ENCODE measurements at places on chromosomes 12 and 14. TPM values are rescaled to one million over a fixed set of nuclear protein-coding genes. Genes with fewer than 3 reads are reported as not detected.

The SMARCC2 gene
- 86.8 TPM for total RNA-seq

The GZMH gene
- total RNA-seq: not detected

The PELI2 gene
- 15.6 TPM for total RNA-seq

The NPAS3 gene
- total RNA-seq: 15.2 TPM

The PTPRO gene
- 15.3 TPM for total RNA-seq

DNA sequence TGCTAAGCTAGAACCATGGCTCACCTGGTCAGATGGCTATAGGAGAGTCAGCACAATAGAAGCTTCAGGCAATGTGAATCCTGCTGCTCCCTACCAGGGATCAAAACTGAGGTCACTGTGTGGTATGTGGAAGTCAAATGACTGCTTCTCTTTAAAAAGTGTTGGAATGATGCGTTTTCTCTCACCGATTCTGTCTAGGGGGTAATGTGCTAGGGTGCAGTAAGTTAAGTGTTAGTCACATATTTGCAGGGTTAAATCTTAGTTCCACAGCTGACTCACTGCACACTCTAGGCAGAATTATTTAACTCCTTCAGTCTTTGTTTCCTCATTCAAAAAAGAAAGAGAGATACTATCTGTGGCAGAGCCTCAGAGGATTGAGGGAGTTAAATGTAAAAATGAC is 696.6 kb downstream of the DIO2 start:
- no peak for DNase-seq

GRCh38 chr12:12717586-12718380 is 615 bp downstream of the CDKN1B start:
- DNase-seq: no peak

- DNase-seq: no peak
These were observed 102.5 kb downstream of the BEGAIN start for GRCh38 chr14:100484531-100485267.

GRCh38 chr14:99972748-99973466 is 92.3 kb upstream of the EVL start:
- no peak for DNase-seq

GRCh38 chr12:53065975-53066931 is 12.9 kb downstream of the SPRYD3 start:
- DNase-seq: peak; percentile 87

DNA sequence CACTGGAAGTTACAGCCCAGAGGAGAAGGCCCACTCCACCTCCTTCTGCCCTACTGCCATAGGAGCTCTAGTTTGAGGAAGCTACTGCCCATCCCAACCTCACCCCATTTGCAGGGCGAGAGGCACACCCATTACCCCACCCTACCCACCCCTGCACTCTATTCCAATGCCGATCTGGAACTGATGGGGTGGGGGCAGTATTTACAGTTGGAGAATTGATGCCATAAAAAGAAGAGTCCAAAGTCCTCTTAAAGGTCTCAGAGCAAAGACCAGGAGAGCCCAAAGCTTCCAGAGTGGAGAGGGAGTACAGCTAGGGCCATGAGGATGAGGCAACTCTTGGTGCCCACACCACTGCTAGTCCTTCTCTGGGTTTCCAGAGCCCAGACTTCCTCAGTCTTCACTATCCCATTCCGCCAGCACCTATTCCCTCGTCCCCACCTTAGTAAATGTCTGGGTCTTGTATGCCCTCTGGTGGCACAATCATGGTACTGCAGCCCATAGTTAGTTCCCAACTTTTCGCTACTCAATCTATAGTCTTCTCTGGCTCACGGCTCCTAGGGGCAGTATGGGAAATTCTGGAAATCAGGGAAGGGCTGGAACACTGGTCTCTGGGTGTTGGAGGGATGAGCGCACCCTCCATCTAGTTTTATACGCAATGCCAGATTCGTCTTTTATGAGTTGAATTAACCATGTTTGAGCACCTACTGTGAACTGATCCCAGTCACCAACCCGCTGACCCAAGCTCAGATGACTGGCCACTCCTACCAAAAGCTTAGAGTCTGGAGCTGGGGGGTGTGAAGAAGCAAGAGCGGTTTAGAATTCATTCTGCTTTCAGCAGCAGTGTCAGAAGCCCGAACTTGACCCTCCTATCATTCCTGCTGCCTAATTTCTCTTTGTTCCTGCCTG is 6.9 kb upstream of the ADCY6 start:
- DNase-seq: peak; percentile 77

DNA sequence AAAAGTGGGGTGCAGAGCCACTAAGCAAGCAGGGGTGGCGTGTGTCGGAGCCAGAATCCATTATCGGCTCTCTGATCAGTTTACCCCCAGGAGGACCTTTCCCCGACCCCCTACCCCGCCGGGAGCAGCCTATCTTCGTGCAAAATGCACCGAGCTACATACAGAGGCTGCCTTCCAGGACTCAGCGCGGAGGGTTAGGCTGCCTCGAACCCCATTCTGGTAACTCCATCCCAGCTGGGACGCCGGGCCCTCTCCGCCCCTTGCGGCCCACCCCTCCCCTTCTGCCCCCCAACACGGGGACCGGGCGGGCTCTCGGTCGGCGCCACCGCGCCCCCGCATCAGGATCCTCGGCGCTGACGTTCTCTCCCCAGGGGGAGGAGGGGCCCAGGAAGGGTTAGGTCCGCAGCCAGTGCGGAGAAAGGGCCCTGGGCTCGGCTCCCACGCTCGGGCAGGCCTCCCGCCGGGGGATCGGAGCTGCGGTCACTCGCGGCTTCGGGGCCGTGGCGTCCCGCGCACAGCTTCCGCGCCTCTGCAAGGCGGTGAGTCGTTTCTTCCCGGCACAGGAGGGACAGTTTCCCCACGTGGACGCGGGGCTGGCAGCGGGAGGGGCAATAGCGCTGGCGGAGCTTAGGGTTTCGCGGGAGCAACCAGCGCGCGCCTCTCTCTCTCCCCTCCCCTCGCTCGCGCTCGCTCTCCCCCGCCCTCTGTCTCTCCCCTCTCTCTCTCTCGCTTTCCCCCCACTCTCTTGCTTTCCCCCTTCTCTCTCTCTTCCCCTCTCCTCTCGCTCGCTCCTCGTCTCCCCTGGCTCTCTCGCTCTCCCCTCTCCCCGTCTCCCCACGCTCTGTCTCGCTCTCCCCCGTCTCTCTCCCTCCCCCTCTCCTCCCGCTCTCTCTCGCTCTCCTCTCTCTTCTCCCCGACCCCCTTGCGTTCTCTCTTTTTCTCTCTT is 12.5 kb upstream of the MAP3K9 start:
- peak; percentile 44 for DNase-seq
